M059J (cell line): ENCODE measurements at places on chromosomes 5 and 9.

DNA sequence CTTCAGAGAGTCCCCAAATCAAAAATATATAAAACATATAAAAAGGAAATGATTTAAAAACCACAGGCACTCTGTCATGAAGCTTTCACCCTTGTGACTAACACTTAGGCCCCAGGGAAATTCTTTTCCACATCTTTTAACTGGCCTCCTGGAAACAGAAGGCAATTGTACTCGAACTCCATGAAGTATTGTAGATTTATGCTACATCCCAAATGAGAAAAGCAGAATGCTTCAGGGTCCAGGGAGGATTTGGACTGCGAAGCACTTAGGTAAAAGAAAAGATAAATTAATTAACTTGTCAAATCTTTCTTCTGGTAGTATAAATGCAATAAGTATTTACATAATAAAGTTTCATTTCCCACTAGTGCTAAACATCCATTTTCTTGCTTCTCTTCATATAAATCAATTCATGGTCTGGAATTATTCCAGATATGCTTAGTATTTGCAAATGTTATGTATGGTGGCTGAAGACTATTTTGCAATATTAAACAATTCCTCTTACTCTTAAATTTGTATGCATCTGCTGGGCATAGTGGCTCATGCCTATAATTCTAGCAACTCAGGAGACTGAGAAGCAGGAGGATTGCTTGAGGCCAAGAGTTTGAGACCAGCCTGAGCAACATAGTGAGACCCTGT, 64.9 kb upstream of the ELL2 start:
- DNase-seq, result peak; percentile 97

DNA sequence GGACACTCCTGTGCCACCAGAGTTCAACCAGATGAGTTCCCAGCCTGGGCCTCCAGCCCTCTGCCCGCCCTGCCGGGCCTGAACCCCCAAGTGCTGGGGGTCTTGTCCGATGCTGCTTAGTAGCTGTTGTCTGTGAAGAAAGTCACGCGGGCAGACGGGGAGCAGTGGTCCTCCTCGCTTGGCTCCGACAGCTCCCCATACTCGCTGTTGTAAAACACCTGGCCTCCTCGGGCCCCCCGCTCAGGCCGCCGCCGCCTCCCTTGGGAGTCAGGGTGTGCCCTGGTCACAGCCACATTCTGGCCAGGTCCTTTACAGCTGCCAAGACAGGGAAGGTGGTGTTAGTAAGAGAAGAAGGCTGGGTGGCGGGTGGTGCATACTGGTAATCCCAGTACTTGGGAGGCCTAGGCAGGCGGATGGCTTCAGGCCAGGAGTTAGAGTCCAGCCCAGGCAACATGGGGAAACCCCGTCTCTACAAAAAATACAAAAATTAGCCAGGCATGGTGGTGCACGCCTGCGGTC, 11.8 kb upstream of the SCGB3A1 start:
- DNase-seq, result no peak

DNA sequence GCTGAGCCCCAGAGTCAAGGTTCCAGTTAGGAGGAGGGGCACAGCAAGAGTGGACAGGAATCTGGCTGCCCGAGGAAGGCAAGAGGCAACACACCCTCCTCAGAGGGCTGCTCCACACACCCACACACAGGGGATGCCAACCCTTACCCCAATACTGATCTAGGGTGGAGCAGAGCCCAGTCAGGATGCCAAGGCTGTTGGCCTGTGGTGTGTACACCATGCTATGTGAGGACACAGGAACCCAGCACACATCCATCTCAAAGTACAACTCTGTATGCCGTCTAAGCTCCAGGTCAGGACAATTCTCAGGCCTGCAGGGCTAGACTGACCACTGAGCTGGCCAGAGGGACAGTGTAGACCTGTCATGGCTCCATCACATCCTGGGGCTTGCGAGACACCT, 2.6 kb downstream of the SEPTIN8 start:
- no peak for DNase-seq

DNA sequence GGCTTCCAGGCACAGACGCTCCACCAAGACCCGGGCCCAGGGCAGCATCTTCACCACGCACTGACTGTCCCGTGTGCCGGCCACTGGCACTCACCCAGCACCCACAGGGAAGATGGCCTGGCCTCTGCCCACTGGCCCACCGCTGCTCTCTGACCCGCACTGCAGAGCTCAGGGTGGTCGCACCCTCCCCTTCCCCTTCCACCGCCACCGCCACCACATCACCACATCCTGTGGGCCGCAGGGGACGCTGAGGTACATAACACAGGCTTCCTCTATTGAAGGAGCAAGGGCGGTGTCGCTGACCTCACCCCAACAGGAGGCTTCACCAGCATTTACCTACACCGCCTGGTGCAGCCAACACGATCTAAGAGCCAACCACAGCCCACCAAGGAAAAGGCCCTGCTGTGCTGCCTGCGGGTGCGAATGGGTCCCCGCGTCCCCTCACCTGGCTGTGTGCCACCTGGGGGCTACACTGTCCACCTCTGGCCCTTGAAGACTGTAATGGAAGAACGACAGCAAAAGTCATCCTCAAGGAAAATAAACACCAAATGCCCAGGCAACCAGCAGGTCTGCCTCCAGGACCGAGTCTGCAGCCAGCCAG, 101.8 kb downstream of the CAMSAP1 start:
- DNase-seq, result no peak

DNA sequence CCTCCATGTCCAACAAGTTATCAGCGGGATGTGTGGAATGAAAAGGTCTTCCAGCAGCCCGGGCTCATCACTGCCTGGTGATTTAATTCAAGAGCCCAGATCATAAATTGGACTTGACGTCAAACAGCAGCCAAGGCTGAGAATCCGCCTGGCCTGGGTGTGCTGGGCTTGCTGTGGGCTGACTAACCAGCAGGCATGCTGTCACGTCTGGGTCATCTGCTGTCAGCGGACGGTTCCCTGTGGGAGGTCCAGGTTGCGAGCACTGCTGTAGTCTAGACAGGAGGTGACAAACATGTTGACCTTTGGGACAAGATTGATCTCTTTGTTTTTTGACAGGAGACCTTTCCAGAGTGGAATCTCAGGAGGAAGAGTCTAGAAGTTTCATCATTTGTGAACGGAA, 289.7 kb downstream of the OSTF1 start:
- peak; percentile 23 for DNase-seq

DNA sequence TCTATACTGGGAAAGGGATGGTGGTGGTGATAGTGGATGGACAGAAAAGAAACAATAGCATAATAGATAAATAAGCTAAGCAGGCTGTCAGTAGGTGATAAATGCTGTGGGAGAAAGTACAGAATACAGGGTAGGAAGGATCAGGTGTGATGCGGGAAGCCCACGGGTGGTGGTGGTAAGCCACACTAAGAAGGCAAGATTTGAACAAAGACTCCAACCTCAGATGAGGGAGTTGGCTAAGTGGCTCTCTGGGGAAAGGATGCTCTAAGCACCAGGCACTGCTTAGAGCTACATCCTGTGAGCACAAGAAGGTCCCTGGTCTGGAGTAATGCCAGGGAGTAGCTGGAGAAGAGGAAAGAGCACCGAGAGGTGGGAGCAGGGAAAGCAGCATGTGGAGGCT, 151.6 kb upstream of the KLF9 start:
- no peak for DNase-seq

DNA sequence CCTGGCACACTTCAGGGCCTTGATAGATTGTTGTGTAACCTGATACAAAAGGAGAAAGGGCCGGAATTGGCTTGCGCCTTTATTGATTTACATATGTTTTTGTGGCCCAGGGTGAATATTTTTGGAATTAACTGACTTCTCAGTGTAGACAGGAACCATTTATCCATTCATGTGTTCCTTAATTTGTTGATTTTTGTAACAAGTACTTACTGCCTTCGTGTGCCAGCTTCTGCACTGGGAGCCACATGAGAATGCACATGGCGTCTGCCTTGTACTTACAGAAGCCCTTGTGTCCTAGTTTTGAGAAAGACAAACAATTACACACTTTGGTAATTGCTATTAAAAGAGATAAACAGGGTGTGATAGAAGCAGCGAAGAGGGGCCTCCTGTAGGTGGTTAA, 26.4 kb downstream of the EHMT1 start:
- no peak for DNase-seq

GRCh38 chr9:114233491-114234185, 78.3 kb downstream of the COL27A1 start:
- DNase-seq, result no peak

DNA sequence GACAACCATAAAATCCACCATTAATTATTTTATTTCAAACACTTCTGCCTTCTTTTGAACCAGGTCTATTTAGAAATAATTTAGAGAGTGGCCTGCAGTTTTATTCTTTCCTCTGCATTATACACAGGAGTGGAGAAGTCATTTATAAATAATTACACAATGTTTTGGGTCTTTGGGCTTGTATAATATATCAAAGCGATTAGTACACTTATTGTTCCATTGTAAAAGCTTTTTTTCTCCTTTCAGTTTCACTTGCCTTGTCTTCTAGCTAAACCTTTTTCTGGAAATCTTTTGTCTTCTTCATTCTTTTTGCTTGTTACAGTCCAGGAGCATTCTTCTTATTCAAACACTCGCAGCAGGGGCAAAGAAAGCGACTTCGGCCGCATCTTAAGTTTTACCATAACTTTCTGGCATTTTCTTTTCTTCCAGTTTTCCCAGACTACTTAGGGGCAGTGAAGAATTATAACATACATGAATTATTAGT, 7.3 kb upstream of the NEUROG1 start:
- DNase-seq, result no peak

GRCh38 chr5:154520861-154521453, 42.9 kb upstream of the HAND1 start:
- peak; percentile 22 for DNase-seq

DNA sequence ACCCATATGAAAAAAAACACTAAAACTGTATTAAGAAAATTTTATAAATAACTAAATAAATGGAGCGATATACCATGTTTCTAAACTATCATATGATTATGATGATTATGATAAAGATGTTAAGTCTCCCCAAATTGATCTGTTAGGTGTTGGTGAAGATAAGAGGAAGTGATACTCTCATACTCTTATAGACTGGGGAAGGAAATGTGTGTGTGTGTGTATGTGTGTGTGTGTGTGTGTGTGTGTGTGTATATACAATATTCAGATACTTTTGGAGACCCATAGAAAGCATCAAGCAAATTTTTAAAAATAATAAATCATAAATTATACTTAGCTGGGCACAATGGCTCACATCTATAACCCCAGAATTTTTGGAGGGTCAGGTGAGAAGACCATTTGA, 62.9 kb downstream of the TMEM232 start:
- DNase-seq, result no peak

DNA sequence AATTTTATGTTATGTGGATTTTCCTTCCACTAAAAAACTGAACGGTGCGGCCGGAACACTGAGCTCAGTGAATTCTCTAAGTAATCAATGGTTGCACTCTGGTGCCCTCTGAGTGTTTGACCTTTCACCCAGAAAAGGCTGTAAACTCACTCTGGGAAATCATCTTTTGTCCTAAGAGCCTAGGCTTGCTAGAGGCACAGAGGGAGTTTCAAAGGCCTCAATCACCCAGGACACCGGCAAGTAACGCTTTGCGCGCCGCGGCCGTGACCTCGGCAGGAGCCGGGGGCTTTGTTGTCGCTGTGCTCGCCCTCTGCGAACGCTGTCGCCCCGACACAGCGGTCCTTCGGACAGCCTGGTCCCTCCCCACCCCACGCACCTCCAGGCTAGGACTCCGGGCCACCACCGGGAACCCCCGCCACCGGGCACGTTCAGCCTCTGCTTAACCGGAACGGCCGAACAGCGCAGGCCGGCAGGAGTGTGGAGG, 703 bp downstream of the ISCA1 start:
- DNase-seq, result peak; percentile 32

- no peak for DNase-seq
Measured at GRCh38 chr9:127758843-127759242, 19.6 kb downstream of the SH2D3C start.
